Suppressor macrophage treated with lipopolysaccharide for 4 hours (primary cell): ENCODE measurements at places on chromosomes 6 and 20.

DNA sequence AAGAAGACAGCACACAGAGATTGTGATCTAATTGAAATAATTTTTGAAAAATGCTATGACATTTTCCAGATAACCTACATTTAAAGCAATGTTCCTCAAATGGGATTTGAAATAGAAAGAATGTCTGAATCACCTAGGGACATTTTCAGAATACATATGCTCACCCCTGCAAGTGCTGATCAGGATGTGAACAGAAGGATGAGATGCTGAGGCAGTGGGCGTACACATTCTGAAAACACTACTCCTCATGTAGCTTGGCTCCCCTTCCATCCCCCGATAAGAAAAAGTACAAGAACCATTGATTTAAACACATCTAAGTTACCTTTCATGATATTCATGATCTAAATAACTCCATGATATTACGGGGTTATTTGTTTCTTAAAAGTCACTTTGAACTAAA, 29.9 kb upstream of the HINT3 start:
- DNase-seq: no peak

DNA sequence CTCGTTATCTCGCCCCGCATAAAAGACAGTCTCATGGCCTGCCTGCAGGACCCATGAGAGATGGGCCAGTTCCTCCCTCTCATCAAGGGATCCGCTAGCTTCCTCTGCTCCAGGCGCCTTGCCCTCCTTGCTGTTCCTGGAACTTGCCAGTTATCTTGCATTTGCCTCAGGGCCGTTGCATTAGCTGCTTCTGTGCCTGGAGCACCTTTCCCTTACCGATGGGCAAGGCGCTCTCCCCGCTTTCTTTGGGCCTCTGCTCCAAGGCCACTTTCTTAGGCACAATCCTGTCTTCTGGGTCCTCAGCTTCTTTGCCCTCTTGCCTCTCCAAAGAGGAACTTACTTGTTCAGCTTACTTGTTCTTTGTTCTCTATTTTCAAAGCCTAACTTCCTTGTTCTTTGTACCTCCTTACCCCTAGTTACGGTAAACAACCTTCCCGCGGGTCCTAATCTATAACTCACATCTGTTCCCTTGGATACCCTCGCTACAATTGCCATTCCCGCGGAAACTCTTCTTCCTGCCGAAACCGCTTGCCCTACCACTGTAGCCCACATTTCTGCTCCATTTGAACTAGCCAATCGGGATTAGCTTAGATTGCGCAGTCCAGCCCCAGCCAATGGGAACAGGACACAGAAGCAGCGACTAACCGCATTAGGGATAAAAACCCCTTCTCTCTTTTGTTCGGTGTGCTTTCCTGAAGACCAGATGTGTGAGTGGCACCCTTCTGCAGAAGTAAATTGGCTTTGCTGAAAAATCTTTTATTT, 887 bp upstream of the NSFL1C start:
- peak; percentile 67 for DNase-seq

DNA sequence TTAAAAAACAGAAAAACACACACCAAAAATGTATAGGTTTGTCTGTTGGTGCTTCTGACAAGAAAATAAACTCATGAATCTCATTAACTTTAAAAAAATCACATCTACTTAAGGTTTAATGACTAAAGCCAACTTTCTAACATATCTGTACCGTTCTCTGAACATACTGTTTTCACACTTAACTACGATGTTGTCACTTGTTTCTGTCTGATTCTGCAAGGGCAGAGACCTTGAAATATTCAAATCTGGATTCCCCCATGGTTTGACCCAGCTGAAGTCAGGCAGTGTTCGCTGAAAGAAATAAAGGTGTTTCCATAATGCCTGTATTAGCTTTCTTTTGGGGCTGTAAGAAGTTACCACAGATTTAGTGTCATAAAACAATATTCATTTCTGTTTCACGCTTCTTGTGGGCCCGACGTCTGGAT, 2.7 kb upstream of the ASXL1 start:
- no peak for DNase-seq

DNA sequence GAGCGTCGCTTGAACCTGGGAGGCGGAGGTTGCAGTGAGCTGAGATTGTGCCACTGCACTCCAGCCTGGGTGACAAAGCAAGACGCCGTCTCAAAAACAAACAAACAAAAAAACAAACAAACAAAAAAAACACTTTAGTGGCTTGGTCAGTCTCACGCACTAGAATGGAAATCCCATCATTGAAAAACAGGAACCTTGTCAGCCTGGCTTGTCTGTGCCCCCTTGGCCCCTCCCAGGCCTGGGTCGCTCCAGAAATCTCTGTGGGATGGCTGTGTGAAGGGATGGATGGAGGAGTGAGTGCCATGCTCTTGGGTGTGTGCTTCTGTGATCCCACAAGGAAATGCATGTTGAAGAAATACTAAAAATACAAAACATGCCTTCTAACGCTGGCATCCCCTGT, 20.9 kb upstream of the NAA20 start:
- DNase-seq: no peak

- peak; percentile 82 for DNase-seq
Observed at GRCh38 chr6:137315081-137315480, 95.9 kb upstream of the IFNGR1 start.

- no peak for DNase-seq
Observed at GRCh38 chr6:150813993-150814359, 51.5 kb upstream of the MTHFD1L start.

DNA sequence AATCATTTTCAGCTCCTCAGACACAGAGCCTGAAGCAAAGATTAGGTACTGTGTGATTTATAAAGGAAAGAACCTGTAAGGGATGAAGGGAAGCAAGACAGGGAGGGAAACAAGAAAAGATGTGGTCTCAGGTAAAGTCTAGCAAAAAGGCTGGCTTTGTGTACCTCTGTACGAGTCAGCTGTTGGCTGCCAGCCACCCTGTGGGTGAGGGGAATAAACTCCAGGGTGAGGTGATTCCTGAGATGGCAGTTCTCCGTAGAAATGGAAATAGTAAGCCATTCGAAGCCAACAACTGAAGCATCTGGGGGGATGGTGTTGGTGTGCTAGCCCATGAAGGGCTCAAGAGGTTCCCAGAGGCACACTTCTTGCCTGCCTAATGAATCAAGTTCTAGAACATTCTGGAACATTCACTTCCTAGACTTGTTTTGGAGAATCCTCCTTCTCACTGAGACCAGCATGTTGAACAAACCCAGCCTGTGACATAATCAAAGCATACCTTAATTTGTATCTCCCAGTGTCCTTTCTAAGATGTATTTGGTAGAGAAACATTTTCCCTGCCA, 10.6 kb upstream of the TTPAL start:
- DNase-seq: no peak

GRCh38 chr6:168385037-168385759, 55.8 kb upstream of the SMOC2 start:
- DNase-seq: no peak

- no peak for DNase-seq
Observed at GRCh38 chr6:150372051-150372450, 3.2 kb downstream of the IYD start.

DNA sequence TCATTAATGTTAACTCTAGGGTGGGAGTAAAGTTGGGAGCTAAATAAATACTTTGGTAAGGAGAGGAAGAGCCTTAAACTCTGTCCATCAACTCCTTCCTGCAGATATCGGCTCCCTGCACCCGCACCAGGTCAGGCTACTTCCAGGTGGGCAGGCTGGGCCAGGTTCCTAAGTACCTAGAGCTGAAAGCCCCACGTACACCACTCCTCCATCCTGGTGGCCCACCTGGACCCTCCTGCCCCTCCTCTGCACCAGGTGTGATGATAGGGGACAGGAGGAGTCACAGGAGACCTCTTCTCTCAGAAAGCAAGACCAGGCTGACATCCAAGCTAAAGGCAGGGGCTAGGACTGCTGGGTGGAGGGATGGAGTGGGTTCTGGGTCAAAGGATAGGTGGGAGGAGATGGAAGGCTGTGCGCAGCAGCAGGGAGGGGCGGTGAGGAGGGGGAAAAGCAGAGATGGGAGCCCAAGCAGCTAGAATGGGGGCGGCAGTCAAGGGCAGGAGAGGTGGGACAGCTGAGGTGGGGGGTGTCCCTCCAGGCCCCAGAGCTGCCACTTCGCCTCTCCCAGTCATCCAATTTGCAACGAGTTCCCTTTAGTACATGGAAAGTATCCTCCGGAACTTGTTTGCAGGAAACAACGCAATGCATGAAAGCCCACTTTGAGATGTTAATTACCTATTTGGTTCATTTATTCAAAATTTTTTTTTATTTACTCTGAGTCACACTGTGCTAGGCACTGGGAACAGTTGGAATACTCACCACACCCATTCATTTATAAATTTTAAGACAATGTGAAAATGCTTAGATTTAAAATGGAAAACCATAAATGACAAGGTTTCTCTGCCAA, 15.2 kb upstream of the TOX2 start:
- DNase-seq: no peak

GRCh38 chr6:128491610-128492206, 28.7 kb downstream of the PTPRK start:
- DNase-seq: no peak

- DNase-seq: no peak
Observed at GRCh38 chr20:2847802-2848201, 7.3 kb downstream of the VPS16 start.

DNA sequence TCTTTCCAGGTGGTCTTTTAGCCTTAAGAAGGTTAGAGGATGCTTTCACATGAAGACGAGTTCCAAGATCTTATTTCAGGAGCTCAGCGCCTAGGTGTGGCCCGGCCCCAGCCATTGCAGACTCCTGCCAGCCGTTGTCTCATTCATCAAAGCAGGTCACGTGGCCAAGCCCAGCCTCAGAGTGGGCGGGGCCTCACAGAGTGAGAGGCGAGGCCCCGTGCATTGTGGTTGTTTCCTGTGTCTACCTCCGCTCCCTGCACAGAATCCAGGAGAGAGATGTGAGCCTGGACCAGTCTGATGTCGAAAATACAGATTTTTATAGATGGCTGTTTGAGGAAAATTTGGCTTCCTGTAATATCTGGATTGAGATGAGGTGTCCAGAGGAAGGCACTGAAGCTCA, 49.2 kb upstream of the CST5 start:
- no peak for DNase-seq

- DNase-seq: no peak
Observed at GRCh38 chr6:157030755-157031154, 253.6 kb downstream of the ARID1B start.

GRCh38 chr20:13412806-13413445, 191.9 kb downstream of the ISM1 start:
- DNase-seq: no peak

GRCh38 chr20:46306743-46307138, 1.6 kb downstream of the CDH22 start:
- no peak for DNase-seq

GRCh38 chr20:59001449-59002171, 5.4 kb downstream of the CTSZ start:
- DNase-seq: no peak

- no peak for DNase-seq
Observed at GRCh38 chr20:5932796-5933195, 17.5 kb downstream of the TRMT6 start.

DNA sequence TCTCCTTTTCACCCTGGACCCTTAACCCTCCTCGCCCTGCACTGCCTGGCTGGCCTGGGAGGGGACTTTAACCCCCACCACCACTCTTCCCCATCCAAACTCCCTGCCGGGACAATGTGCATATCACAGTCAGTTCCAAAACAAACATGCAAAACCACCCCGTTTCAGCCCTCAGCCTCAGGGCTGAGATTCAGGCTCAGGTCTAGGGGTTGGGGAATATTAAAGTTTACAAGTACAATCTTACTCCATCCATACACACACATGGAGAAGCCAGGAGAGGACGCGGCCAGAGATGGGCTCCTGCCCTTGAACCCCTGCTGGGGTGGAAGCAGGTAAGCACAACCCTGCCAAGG, 534 bp downstream of the KIAA1755 start:
- no peak for DNase-seq

DNA sequence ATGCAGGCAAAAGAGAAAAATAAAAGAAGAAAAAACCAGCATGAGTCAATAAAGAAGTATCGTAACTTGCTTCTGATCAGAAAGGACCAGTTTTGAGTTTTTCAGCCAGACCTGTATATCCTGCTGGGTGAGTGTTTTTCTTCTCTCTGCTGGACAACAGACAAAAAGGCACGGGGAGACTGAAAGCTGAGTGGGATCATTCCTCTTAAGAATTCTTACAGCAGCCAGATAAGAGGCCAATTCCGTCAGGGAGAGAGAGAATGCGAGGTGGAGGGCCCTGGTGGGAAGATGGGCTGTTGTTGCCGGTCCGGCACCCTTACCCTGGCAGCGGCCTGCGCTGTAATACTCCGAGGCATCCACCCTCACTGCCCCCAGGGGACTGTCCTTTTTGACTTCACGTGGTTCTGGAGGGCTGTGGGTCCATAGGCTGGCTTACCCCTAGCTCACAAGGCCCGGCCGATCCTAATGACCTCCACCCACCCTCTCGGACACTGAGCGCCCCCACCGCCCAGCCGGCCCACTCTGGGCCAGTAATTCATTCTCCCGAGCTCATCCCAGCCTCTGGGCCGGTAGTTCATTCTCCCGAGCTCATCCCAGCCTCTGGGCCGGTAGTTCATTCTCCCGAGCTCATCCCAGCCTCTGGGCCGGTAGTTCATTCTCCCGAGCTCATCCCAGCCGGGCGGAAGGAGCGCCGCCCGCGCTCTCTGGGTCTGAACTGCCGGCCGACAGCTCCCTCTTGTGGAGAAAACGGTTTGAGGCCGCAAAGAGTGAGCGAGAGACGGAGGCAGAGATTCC, 118.3 kb upstream of the SIRPA start:
- peak; percentile 92 for DNase-seq

DNA sequence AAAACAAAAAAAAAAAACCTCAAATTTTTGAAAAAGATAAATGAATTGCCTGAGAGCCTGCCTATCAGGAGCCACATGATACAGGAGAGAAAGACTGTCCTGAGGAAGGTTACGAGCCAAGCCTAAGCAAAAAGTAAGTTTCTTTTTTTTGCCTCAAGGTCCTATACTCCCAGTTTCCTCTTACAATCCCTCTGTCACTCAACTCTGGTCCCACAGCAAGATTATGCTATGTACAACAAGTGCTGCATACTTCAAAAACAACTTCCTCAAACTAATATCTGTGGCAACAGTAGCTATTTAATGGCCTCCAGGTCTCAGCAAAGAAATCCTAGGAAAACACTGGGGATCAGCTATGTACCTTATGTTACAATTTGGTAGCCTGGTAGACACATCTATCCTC, 46.8 kb downstream of the PLN start:
- peak; percentile 11 for DNase-seq

GRCh38 chr6:28282926-28283325, 1.6 kb downstream of the PGBD1 start:
- DNase-seq: no peak

GRCh38 chr6:135503703-135504475, 6.3 kb upstream of the AHI1 start:
- no peak for DNase-seq
